NCI-H460 (cell line): ENCODE measurements at places on chromosomes 12 and 14.

- peak; percentile 47 for DNase-seq
Observed at GRCh38 chr14:56117765-56118610, at the start of gene PELI2. PELI2 (plus strand) TSS chr14:56118411; CDS start chr14:56118661, 250 bp downstream.

DNA sequence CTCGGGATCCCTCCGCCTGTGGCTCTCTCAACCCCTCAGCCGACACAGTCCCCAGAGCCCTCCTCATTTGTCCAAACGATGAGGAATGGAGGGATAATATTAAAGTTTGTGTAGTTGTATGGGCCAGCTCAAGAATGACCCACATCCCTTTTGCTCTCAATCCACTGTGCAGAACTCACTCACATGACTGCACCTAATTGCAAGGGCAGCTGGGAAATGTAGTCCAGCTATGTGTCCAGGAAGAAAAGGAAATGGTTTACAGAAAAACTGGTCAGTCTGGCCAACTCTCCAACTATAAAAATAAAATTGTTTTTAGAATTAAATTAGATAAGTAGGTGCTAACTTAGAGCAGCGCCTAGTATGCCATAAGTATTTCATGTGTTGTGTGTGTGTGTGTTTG is 66.6 kb downstream of the GALNT8 start:
- no peak for DNase-seq

DNA sequence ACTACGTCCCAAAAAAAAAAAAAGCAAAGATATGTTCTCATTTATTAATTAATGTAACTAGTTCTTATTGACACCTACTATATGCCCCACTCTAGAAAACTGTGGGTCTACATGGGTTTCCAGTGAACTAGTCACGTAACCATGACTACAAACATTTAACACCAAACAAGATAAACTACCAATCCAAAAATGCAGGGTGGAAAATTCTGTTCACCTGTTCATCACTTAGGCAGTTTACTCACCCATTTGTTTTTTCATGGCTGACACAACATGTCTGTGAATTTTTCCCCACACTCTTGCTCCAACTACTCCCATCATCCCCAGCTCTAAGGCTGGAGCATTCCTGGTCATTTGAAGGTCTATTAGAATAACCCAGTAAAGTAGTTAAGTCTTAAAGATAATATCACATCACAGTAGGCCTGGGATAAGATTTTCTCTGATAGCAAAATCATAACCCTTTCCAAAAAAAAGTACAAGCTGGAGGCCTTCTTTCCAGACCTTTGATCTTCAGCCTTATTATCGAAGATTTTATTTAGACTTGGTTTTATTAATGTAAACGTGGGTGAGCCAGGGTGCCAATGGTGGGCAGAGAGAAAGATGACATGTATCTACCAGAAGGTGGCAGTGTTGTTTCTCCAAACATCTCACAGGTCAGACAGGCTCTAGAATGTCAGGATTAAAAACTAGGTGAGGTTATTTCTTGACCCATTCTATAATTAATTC is 61.6 kb upstream of the DAAM1 start:
- peak; percentile 65 for DNase-seq

GRCh38 chr12:44143175-44143574 is 307.3 kb downstream of the TMEM117 start:
- no peak for DNase-seq

GRCh38 chr12:71476513-71476912 is 36.9 kb downstream of the LGR5 start:
- no peak for DNase-seq

DNA sequence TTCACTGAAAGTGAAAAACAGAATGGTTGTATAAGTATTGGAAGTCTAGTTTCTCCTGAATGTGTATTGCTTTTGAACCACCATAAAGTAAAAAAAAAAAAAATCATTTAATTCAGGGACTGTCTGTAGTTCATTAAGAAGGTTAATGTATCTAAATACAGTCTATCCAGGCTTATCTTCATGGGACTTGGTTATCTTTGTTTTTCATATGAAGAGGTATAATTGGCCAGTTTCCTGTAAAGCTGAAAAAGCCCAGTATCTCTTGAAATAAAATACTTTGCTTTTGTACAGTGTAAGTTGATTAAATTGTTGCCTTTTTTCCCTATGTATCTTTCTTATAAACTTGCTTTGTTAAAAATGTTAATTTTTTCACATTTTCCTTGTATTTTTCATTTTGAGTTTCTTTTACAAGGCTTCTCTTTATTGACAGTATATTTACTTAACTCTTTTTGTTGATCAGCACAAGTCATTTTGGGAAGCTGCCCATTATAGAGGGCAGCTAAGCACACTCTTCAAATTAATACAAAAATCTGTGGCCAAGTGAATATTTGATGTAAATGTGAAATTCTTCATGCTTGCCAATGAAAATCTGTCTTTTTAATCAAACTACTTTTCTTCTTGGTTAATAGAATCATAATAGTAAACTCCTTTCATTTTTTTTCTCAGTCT is 156.0 kb downstream of the TMTC3 start:
- no peak for DNase-seq

GRCh38 chr14:81559385-81559784 is 25.7 kb upstream of the SEL1L start:
- no peak for DNase-seq

- DNase-seq: no peak
Observed at GRCh38 chr12:55955800-55956508, 9.9 kb downstream of the PMEL start.

- DNase-seq: no peak
Observed at GRCh38 chr12:76219806-76220205, 128.4 kb downstream of the BBS10 start.

DNA sequence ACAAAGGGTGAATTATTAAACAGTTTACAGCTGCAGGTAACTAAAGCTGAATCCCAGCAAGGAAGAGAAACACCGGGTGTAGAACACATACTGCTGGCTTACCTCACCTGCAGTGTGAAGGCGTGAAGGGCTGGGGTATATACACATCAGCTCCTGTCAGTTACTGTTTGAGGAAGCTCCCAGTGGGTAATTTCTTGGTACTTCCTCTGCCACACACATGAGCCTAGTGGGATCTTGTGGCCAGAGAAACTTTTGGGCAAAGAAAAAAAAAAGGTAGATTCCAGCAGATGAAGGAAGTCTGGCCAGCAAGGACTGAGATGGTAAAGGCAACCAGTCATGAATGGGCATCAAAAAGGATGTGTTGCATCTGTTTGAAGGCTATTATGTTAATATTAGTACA is 14.0 kb upstream of the GPR33 start:
- DNase-seq: no peak

GRCh38 chr14:30299915-30300314 is 259.0 kb upstream of the G2E3 start:
- DNase-seq: no peak

DNA sequence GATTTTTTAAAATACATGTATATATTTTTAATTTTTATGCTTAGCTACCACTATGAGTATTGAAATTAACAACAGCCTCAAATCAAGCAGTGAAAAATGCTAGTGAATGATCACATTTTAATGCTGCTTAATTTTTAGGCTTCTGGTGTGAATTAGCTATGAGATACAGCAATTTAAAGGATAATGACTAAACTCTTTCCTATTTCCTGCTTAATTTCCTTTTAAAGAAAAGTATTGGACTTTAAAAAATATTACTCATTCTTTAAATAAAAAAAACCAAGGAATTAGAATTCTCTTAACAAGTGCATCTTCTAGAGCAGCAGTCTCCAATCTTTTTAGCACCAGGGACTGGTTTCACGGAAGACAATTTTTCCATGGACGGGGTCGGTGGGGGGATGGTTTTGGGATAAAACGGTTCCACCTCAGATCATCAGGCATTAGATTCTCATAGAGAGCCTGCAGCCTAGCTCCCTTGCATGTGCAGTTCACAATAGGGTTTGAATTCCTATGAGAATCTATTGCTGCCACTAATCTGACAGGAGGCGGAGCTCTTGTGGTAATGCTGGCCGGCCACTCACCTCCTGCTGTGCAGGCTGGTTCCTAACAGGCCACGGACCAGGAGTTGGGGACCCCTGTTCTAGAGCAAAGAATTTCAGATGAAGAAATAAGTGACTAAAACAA is 18.6 kb upstream of the NTN4 start:
- DNase-seq: no peak

DNA sequence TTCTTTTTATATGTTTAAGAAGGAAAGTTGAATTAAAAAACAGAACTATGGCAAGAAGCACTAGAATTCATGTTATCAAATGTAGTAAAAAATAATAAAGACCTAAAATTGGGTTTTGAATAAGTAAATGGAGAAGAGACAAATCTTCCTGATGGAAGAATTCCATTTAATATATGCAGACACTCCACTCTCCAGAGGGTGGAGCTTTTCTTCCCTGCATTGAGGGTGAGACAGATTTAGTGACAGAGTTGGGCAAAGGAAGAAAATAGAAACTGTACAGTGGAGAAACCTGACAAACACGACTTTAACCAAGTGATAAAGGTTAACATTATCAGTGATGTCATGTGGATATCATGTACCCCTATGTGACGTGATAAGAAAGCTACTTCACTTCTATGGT is 217.6 kb downstream of the PRKD1 start:
- no peak for DNase-seq

- no peak for DNase-seq
Observed at GRCh38 chr12:95733141-95733825, 57.3 kb downstream of the NTN4 start.

- DNase-seq: no peak
Observed at GRCh38 chr14:91424813-91425530, 7.4 kb upstream of the CCDC88C start.
